ENCODE measurements at places on chromosomes 13 and 19.

DNA sequence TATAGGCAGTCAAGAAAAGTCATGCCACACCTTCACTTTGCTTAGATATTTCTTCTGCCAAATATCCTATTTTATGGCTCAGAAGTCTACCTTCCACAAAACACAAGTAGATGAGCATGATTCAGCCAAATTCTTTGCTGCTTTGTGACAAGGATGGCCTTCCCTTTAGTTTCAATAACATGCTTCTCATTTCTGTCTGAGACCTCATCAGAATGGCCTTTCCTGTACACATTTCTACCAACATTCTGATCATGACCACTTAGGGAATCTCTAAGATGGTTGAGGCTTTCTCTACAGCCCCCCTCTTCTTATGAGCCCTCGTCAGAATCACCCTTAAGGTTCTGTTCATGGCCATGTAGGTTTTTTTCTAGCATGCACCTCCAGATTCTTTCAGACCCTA is 96.2 kb downstream of the COL4A2 start:
- DNase-seq, result no peak

GRCh38 chr19:53853707-53854106 is 14.0 kb upstream of the MYADM start:
- no peak for DNase-seq

DNA sequence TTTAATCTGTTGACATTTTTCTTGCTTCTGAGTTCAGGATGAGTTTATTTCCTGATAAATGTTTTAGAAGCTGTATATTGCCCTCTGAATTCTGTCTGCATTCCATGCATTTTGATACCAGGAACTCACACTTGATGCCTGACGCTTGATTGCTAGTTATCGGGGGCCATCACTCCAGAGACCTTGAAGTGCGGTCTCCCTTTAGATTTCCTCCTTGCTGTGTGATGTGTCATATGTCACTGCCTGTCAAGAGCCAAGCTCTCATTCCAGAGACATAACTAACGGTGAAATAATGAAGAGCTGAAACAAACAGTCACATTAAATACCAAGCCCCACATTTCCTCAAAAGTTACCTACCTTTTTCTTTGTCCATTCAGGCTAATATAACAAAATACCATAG is 155.5 kb downstream of the TNFSF13B start:
- no peak for DNase-seq

DNA sequence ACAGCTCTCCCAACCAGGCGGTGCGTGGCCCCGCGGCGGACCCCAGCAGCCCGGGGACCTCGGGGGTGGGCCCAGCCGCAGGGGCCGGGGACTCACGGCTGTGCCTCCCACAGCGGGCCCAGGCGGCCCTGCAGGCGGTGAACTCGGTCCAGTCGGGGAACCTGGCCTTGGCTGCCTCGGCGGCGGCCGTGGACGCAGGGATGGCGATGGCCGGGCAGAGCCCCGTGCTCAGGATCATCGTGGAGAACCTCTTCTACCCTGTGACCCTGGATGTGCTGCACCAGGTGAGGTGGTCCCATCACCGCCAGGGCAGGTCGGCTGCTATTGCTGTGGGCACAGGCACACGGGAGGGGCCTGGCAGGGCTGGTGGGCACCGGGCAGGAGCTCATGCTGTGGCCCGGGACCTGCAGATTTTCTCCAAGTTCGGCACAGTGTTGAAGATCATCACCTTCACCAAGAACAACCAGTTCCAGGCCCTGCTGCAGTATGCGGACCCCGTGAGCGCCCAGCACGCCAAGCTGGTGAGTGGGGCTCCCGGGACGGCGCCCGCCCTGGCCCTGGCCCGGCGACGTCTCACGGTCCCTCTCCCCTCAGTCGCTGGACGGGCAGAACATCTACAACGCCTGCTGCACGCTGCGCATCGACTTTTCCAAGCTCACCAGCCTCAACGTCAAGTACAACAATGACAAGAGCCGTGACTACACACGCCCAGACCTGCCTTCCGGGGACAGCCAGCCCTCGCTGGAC is 7.3 kb downstream of the PTBP1 start:
- DNase-seq, result no peak

- DNase-seq, result no peak
Observed at GRCh38 chr13:100209857-100210825, 121.2 kb downstream of the PCCA start.

GRCh38 chr13:34762312-34762711 is 179.8 kb upstream of the NBEA start:
- DNase-seq, result no peak

- peak; percentile 27 for DNase-seq
Observed at GRCh38 chr13:100274942-100275506, 186.1 kb downstream of the PCCA start.

DNA sequence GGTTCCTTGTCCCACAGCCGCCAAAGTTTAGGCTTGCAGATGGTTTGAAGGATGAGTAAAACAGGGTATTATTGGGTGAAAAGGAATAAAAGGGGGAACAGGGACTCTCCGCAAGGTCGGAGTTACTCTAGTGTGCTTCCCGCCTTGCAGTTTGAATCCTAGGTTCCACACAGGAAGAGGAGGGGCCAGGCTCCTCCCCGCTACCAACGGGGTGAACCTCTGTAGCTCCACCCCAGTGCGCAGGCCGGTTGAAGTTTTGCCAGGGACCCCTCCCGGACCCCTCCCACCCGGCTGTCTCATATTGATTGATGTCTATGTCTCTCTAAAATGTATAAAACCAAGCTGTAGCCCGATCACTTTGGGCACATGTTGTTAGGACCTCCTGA is 11.6 kb upstream of the GTF2F2 start:
- DNase-seq, result no peak

GRCh38 chr19:11096210-11096841 is 7.1 kb downstream of the LDLR start:
- DNase-seq, result no peak

GRCh38 chr13:77846173-77846572 is 72.5 kb downstream of the EDNRB start:
- no peak for DNase-seq
